ENCODE measurements at places on chromosomes 5 and 9.

GRCh38 chr9:23829580-23830475, 3.8 kb upstream of the ELAVL2 start:
- no peak for DNase-seq

GRCh38 chr5:118439831-118440230, 548.5 kb downstream of the DTWD2 start:
- DNase-seq: no peak

DNA sequence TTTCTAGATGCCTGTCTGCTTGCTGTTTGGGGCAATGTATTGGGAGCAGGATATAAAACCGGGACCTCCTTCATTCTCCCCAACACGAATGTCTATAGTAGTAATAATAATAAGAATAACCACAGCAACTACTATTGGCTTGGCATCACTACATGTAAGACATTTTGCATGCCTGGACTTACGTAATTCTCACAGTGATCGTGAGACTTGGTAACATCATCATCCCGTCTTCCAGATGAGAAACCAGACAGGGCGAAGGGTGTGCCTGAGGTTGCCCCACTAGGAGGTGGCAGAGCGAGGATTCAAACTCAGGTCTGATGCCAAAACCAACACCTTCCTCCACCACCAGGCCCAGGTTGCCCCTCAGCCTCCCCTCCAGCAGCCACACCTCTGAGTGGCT, 185.1 kb downstream of the RGS3 start:
- no peak for DNase-seq

- DNase-seq: no peak
Measured at GRCh38 chr5:72947498-72947897, 8.3 kb upstream of the FCHO2 start.

DNA sequence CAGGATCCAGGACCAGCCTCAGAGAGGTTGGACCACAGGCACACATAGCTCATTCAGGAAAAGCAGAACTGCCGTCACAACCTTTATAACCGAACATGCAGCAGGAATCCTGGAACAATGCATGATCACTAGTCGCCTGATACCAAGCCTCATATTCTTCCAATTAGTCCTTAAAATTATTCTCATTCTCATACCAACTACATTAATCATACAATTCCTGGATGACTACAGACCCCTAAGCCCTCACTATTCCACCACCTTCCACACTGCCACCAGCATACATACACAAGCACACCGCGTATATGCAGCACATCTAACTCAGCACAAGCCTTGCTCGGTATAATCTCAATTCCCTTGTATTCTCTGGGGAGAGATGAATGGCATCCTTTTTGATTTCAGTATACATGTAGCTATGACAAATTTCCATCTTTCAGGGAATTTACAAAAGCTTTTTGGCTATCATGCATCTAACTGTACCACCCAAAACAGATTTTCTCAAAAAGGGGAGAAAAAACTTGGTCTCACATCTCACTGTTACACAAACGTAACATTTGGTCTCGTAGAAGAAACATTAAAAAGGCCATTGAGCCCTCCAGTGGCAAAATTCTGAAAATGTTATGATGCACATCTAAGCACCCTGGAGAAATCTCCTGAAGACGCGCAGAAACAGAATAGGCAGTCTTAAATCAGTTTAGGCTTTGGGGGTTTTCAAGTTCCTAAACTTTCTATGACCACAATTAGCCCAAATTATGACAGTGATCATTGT, 46.2 kb downstream of the MCTP1 start:
- DNase-seq: no peak

- peak; percentile 19 for DNase-seq
Measured at GRCh38 chr9:95336281-95336680, 18.8 kb upstream of the FANCC start.

DNA sequence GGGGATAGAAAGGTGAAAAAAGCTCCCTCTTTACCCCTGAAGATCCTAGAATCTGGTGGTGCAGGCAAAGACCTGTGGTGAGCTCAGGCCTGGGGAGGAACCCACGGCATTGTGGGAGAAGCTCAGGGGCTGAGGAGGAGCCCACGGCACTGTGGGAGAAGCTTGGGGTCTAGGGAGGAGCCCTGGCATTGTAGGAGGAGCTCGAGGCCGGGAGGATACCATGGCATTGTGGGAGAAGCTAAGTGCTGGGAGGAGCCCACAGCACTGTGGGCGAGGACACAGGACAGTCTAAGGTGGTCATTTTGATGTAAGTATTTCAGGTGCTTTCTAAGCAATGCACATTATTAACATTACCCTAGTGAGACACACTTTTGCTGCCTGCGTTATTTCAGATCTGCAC, 179.7 kb downstream of the HSD17B3 start:
- DNase-seq: no peak

DNA sequence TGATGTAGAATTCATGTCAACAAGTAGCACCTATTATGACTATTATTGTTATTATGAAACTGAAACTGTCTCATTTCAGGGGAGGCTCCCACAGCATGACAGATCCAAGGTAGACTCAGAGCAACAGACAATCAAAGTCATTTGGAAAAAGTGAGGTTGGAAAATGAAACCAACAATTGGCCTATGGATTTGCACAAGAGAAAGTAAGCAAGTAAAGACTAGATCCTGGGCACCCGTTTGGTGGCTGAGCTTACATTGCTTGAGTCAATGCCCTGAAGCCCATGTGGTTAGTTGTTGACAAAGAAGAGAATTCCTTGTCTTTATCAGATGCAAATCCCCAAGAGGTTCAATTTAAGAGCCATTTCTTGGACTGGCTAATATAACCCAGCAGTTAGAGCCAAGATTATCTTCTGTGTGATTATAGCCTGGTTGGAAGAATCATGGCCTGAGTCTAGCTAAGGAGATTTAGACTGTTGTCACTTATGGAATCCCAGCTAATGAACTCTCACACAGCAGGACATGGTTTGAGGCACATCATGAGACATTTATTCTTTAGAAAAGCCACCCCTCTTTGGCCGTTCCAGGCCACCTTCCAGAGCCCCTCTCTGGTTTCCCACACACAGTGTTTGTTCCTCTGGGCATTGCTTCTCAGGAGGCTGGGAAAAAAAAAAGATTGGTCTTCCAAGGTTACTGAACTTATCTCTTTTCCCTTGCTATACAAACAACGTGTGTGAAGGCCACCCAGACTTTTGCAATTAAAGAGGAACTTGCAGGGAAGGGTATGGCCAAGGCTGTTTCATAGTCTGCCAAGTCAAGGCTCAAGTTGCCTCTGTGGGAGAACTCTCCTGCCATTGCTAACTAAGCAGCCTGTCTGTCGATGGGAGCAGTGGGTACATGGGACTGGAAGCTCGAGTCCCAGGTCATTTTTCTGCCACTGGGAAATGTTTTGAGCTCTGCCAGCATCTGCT, 399.5 kb downstream of the ENC1 start:
- DNase-seq: no peak

DNA sequence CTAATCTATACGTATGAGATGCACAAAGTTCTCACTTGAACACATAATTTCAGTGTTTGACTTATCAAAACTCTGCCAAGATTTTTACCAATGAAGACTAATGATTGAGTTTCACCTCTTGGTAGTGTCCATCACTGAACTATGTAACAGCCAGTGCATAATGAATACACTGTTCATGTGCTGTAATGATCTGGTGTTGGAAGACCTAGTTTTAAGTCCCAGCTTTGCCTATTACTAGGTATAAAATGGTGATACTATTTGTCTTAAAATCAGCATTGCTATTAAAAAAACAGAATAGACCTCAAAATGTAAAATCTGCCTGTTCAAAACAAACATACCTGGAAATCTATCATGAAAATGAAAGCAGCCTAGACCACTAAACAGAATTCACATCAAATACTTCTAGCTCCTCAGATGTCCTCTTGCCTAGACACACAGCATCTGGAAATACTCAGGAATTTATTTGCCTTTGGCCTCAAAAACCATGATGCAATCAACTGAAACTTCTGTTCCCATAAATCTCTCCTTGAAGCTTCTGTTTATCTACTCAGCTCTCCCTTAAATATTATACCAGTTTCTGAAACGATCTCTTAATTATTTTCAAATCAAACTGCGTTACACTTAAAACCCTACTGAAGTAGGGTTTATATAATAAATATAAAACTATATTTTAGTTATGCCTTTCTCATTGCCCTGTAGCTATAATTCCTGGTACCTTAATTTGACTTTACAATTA, 38.1 kb downstream of the MRPS27 start:
- no peak for DNase-seq

GRCh38 chr5:15927710-15928380, 251.7 kb downstream of the MARCHF11 start:
- no peak for DNase-seq

DNA sequence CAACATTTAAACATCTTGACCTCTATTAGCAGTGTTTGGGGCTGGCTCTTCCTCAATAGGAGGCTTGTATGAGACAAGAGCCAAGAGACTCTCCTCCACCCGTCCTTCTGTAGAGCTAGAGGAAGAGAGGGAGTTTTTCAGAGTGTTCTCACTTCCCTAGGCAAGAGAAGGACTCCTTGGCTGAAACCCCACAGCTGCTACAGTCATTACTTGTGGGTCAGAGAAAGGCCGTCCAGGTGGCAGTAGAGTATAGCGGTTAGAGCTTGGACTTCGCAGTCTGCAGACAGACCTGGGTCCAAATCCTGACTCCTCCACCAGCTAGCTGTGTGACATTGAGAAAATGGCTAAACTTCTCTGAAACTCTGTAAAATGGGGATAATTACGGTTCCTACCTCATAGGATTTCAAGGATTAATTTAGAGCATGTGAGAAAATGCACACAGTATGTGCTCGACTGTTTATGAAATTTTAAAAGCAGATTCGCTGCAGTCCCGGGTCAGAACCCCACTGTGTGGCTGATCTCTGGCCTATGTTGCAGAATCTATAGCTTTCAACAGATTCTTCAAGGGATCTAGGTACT, 80.8 kb upstream of the ARAP3 start:
- no peak for DNase-seq

- no peak for DNase-seq
Measured at GRCh38 chr5:143074414-143074996, 304.3 kb downstream of the ARHGAP26 start.

DNA sequence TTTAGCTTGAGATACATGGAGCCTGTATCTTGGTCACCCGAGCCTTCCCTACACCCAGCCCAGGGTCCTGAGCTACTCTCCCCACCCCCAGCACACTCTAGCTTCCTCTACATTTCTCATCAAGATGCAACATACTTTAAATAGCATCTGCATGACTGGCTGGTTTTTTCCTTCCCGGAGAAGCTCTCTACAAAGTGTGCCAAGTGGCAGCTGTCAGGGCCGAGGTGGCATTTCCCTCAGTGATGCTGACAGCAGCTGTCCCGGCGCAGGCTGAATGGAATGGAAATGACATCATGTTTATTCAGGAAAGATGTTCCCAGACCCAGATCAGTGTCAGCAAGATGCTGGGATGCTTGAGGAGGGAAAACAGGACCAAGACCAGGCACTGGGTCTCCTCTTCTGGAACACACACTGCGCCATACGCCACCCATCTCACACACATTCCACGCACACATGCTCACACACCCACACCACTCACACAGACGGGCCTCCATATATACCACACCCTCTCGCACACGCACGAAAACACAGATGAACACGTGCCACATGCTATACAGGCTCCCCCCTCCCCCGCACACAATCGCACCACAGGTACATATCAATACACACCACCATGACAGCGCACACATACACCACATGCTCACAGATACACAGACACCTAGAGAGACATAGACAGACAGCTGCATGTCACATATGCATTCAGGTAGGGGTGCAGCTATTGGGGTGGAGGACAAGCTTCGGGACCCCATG, 67.8 kb downstream of the LHX2 start:
- no peak for DNase-seq
